Fibroblast of the aortic adventitia (primary cell): ENCODE measurements at places on chromosomes 1 and 21. TPM values are rescaled to one million over a fixed set of nuclear protein-coding genes. Genes with fewer than 3 reads are reported as not detected.

The CITED4 gene
- 3.5 and 3.6 TPM in 2 replicates for total RNA-seq

The ELAVL4 gene
- total RNA-seq: not detected in 2 replicates

The GBP5 gene
- under 0.01 TPM in 1 of 2 replicates, not detected in the other for total RNA-seq

The NBPF10 gene
- total RNA-seq: 1.1 and 3.7 TPM in 2 replicates

The SPRR4 gene
- total RNA-seq: not detected in 2 replicates

The RIPPLY3 gene
- not detected in 2 replicates for total RNA-seq

- no peak for DNase-seq
These were observed 143.9 kb downstream of the HMGB4 start for GRCh38 chr1:34007760-34008159.

DNA sequence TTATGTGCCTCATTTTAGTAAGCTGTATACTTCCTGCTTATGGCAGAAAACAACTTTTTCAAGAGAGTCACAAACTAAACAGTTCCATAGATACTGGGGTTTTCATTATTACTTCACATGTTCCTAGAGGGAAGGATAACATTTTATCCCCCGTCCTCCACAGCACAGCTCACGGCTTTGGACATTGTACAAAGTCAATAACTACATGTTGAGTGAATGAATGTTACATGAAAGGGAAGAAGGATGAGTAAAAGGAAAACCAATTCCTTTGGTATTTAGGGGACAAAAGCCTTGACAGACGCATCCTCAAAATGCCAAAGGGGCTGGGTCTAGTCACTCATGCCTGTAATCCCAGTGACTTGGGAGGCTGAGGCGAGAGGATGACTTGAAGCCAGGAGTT lies 14.8 kb downstream of the PI4KB start:
- no peak for DNase-seq

DNA sequence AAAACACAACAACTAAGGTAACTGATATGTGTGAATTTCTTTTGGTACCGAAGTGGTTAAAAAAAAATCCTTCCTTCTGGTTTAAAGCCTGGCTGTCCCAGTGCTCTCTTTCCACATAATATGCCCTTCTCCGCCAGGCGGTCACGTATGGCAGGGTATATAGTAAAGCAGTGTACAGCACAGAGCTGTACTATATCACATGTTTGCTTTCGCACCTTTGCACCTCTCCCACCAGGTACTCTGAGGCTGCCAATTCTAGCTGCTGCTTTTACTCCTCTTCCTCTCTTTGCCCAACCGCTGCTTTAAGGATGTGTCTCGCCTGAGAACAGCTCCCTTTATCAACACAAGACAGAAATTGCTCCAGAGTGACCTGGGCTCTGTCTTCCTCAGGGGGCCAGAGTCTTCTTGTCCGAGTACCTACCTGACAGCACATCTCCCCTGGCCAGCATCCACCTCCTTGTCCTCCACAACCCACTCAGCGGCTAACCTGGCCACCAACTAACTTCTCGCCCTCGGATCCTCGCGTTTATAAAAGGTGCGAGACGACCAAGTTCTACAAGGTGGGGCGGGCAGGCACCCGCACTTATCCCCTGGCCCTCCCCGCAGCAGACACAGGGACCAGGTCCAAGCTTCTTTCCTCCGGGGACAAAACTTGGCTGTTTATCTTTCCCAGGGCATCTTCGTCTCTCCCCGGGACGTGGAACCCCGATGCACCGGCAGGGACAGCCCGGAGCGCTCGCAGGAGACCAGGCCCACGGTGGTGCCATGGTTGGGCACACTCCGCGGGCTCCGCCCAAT lies 1.6 kb downstream of the COLGALT2 start:
- DNase-seq: no peak

- no peak for DNase-seq
These were observed at the start of gene ASTN1 for GRCh38 chr1:177164380-177165068. TSS of gene ASTN1 (minus strand) at chr1:177164712. CDS start at chr1:177164676, 36 bp downstream.

GRCh38 chr1:208544053-208544452 lies 299.9 kb upstream of the PLXNA2 start:
- DNase-seq: no peak

GRCh38 chr1:55127827-55128343 lies 87.3 kb downstream of the USP24 start:
- DNase-seq: peak; percentile 13

GRCh38 chr1:15943992-15944307 lies 32.0 kb downstream of the ZBTB17 start:
- no peak for DNase-seq

- no peak for DNase-seq
These were observed 1.3 kb upstream of the CD5L start for GRCh38 chr1:157842939-157843338.

GRCh38 chr21:33383056-33383888 lies 19.9 kb upstream of the IFNGR2 start:
- DNase-seq: peak; percentile 76

DNA sequence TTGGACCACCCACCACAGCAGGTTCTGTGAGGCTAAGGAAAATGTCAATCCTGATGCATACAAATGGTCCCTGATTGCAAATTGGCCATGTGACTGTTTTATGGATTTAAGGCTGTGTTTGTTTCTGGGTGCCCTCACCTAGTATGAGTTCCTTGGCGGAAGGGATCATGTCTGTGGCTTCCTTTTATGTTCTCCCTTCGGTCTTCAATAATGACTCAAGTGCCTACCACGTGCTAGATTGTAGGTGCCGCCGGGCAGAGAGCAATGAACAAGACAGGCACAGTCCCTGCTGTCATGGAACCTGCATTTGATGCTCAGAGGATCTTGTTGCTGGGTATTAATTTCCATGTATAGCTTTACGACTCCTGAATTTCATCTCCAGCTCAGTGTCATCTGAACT lies 9.8 kb upstream of the VWA5B1 start:
- DNase-seq: no peak

- DNase-seq: no peak
These were observed 6.2 kb downstream of the C1orf115 start for GRCh38 chr1:220696226-220696862.

DNA sequence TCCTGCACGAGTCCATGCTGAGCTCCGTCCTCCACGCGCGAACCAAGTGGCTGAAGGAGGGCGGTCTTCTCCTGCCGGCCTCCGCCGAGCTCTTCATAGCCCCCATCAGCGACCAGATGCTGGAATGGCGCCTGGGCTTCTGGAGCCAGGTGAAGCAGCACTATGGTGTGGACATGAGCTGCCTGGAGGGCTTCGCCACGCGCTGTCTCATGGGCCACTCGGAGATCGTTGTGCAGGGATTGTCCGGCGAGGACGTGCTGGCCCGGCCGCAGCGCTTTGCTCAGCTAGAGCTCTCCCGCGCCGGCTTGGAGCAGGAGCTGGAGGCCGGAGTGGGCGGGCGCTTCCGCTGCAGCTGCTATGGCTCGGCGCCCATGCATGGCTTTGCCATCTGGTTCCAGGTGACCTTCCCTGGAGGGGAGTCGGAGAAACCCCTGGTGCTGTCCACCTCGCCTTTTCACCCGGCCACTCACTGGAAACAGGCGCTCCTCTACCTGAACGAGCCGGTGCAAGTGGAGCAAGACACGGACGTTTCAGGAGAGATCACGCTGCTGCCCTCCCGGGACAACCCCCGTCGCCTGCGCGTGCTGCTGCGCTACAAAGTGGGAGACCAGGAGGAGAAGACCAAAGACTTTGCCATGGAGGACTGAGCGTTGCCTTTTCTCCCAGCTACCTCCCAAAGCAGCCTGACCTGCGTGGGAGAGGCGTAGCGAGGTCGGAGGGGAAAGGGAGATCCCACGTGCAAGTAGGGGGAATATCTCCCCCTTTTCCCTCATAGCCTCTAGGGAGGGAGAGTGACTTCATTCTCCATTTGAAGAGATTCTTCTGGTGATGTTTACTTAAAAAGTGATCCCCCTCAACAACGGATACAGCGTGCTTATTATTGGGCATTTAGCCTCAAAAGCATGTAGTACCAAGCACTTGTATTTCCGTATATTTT lies 991 bp downstream of the PRMT6 start:
- DNase-seq: peak; percentile 39

GRCh38 chr1:32724678-32725614 lies 22.4 kb upstream of the SYNC start:
- peak; percentile 96 for DNase-seq

DNA sequence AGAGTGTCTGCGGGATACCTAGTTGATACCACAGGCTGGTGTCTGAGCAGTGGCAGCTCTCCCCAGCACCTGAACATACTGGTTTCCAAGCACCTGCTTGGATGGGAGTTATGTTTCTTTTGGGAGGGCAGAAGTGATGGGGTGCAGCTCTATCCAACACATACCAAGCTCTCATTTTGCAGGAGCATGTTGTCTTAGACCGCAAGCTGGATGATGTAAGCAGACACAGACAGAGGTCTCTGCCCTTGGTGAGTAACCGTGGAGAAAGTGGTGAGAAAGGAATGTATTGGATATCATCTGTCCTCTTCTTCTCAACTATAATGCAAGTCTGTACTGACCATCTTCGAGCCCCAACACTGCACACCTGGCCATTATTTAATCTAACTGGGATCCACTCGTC lies 37.4 kb downstream of the ZNF496 start:
- peak; percentile 58 for DNase-seq

- DNase-seq: no peak
These were observed 1041.8 kb downstream of the PLA2G4A start for GRCh38 chr1:187870552-187870951.

DNA sequence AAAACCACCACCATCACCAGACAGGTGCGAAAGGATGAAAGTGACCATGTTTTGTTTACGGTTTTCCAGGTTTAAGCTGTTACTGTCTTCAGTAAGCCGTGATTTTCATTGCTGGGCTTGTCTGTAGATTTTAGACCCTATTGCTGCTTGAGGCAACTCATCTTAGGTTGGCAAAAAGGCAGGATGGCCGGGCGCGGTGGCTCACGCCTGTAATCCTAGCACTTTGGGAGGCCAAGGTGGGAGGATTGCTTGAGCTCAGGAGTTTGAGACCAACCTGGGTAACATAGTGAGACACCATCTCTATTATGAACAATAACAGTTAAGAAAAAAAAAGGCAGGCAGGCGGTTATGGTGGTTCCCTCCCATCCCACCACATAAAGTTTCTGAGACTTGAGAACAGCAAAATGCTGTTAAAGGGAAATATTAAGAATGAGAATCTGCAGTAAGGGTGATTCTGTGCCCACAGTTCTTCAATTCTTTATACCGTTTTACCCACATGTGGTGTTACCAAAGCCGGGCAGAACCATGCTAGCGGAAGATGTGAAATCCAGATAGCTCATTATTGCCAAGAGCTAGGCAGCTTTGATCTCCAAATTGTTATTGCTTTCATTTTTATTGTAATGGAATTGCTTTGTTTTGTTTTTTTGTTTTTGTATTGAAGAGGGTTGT lies 34.5 kb upstream of the TDRD10 start:
- DNase-seq: no peak

DNA sequence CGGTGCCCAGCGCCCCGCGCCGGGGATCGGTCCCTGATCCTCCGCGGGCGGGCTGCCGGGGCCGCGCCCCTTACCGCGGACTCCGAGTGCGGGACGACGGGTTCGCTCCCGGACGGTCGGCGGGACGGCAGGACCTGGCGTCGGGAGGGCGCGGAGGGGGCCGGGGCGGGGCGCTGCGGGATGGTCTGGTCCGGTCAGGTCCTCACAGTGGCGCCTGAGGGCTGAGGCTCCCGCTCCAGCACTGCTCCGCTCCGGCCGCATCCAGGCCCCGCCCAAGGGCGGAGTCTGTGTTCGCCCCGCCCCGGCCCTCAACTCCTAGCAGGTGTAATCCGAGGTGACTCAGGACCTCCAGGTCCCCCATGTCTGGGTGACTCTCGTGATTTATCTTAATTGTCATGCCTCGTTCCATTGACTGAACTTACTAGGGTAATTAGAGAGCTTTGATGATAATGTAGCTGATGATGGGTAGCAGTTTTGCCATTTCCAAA lies at the start of gene RAB3B:
Gene RAB3B, minus strand, starts transcription at position 223 of the 488 bp plus-strand sequence. CDS start 13,583 bp downstream, outside the sequence.
- DNase-seq: peak; percentile 57

GRCh38 chr21:46429754-46430681 lies 28.7 kb upstream of the DIP2A start:
- no peak for DNase-seq
